ENCODE measurements at places on chromosomes 2 and 18.

- no peak for DNase-seq
Measured at GRCh38 chr2:9199716-9200632, 6.6 kb upstream of the ASAP2 start.

DNA sequence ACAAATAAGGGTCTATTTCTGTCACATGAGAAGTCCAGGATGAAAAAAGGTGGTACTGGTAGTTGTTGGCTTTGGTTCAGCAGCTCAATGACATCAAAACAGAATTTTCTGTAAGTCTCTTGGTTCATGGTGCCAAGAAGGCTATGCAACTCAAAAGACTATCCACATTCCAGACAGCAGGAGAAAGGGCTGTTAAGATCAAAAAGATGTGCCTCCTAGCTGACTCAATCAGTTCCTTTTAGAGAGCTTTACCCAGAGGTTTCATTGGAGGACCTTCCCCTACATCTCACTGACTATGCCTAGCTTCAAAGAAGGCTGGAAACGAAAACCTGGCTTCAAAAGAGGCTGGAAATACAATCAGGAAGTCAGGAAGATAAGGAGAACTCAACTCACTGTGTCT is 98.0 kb downstream of the DYM start:
- no peak for DNase-seq

- DNase-seq = no peak
Measured at GRCh38 chr2:54634564-54635511, 88.6 kb upstream of the EML6 start.

- DNase-seq = no peak
Measured at GRCh38 chr18:49238433-49239042, 221.9 kb downstream of the DYM start.

DNA sequence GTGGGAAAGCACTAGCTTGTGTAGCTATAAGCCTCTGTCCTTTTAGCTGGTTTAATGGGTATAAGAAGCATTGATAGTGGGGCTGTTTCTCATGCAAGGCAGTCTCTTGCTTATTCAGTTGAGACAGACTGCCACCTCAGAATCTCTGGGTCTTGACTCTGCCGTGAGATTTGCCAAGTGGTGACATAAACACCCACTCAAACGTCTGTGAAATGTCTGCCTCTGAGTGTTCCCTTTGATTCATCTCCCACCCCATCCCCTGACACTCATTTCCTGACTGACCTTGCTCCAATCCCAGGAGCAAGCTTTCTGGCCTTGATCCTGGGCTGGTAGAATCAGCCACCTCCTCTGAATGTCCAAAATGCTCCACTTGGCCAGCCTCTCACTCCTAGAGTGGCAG is 141.9 kb upstream of the RBMS1 start:
- no peak for DNase-seq

Measured in stimulated activated CD8-positive, alpha-beta memory T cell treated with anti-CD3 and anti-CD28 coated beads, Interleukin-7, amount 100 ng/mL, for 4 hours (primary cell).